D341Med (cell line): ENCODE measurements at places on chromosomes 2 and 18.

- DNase-seq, result no peak
Measured at GRCh38 chr2:98458207-98458606, 13.5 kb downstream of the INPP4A start.

DNA sequence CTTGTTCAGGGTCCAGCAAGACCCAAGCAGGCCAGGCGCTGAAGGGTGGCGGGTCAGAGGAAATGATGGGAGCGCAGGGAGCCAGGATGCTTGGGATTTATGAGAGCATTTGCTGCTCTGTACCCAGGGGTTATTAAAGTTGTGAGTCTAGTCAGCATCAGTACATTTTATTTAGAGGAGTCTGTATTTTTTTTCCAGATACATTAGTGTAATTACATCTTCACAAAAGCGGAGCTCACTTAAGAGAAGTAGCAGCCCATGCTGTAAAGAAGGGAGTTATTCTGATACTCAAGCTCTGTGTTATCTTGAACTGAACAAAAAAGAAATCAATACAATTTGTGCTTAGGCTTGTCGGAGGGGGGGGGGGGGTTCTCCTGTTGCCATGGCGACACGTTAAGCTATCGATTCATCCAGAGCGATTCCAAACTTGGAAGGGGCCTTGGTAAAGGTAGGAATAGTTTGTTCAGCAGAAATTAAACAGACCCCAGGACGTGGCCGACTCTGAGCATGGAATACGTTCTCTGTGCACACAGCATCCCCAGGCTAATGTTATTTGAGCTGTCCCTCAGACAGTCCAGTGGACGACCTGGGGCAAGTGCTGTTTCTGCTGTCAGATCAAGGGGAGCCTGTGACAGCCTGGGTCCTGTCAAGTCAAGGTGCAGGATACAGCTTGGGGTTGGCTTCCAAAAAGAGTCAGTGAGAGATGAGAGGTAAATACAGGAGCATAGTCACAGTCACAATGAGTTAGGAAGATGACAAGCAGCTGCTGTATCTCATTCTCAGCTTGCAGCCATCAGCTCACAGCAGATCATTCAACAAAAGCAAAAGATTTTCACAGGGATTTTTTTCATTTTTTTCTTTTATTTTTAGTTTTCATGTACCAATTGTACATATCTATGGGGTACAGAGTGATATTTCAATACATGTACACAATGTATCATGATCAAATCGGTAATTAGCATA is 387.6 kb downstream of the DCDC2C start:
- DNase-seq, result no peak

GRCh38 chr2:66109419-66109818 is 325.5 kb upstream of the MEIS1 start:
- DNase-seq, result no peak

GRCh38 chr2:122136056-122136455 is 380.6 kb downstream of the TSN start:
- DNase-seq, result peak; percentile 45

DNA sequence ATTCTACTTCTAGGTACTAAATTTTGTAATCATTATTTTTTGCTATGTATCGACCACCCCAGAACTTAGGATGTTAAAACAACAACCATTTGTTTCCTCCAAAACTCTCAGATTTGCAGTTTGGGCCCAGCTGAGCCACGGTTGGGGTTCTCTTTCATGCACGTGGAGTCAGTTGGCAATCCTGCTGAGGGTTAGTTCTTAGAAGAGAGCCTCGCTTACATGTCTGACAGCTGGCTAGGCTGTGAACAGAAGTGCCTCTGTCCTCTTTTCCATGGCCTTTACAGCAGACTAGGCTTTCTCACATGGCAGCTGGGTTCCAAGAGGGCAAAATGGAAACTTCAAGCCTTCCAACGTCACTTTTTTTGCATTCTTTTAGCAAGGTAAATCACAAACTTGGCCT is 9.3 kb upstream of the RGPD4 start:
- no peak for DNase-seq

DNA sequence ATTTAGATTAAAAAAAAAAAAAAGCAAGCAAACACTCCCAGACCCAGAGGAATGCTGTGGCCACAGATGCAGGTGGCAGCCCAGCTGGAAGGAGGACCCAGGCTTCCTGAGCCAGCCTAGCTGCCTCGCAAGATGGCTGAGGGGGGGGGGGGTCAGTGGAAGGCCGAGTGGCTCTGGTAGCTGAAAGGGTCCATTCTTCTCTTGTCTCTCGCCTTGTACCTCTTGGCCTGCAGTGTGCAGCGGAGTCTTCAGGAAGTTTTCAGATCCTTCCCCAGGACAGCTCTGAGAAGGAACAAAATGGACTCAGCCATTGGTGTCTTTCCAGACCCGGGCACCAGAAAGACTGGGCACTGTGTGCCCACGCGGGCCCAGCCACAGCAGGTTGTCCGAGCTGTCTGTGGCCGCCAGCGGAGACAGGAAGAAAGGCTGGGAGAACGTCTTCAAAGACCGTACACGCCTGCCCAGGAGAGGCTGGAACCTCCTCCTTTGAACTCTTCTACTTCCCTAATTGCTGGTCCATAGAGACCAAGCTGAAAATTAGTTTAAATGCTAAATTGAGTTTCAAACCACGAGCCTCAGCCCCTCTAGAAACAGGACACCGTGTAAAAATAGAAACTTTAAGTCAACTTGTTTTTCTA is 21.3 kb downstream of the APCDD1 start:
- DNase-seq, result no peak

DNA sequence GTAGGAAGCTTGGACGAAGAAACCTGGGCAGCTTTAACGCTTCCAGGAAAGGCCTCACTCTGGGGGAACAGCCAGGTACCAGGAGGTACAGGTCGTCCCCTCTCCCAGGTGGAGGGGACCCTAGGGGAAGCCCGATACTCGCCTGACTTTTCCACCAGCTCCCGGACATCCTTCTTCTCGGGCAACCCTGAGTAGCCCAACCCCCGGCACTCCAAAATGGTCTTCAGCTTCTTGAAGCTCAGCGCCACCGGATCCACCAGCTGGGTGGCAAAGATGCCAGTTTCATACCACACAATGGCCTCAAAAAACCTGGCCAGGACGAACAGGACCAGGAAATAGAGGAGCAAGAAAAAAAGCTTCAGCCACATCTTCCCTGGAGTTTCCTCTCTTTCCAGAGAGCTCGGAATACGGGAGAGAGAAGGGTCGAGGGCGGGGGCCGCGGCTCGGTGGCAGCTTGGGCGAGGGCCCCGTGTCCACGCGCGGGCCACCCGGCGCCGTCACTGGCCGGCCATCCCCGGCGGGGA is 1.1 kb downstream of the RNF103 start:
- DNase-seq, result peak; percentile 34

DNA sequence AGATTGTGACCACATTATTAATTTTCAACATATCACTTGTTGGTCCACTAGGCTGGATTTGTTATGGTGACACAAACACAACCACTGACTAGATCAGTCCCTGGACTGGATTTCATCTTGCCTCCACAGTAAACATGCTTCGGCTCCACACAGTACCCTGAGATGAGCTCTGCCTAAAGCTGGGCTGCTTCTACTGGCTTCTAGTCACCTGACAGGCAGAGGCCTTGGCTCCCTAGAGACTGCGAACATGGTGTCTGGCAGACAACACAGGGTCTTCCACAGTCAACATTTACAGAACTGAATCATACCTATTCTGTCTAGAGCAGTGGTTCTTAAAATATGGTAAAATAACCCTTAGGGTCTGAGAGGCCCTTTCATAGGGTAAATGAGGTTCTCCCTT is 69.2 kb downstream of the RIT2 start:
- no peak for DNase-seq

GRCh38 chr18:9951022-9951859 is 37.4 kb downstream of the VAPA start:
- peak; percentile 71 for DNase-seq

GRCh38 chr2:112170495-112170894 is 32.3 kb downstream of the FBLN7 start:
- DNase-seq, result no peak

DNA sequence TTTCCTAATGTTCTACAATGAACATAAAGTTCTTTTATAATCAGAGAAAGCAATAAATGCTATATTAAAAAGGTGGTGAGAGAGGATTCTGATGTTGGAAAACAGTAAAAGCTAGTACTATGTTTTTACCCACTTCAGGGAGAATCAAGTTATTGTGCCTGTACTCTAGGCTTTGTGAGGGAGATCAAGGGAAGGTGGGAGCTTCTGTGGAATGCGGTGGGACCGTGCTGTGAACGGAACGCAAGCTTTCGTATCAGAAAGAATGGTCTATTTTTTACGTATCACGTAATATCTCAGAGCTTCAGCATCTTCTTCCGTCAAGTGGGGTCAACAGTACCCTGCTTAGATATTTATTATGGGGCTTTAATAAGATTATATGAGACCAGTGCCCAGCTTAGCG is 193.2 kb downstream of the CLIP4 start:
- no peak for DNase-seq

DNA sequence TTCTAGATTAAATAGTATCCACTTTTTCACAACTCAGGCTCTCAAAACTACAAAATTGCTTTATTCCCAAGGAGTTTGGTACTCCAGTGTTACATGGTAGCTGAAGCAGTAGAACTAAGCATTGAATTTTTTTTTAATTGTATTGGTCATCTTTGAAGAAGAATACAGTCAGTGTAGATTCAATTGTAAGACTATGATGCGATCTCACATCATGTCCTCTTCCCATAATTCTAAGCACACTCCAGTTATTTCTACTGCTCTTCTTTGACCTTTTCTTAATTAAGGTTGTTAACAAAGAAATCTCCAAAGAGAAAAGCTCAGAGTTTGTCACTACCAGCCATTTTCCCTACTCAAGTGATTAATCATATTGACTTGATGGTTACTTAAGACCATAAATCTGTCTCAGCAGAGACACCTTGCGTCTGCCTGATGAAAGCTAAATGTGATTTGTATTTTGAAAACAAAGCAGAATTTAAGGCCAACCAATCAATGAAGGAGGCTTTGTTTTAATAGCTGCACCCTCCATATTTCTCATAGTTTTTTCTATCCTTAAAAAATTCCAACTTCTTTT is 130.2 kb downstream of the DTNA start:
- no peak for DNase-seq

- no peak for DNase-seq
Measured at GRCh38 chr2:181304011-181304844, 153.0 kb upstream of the ITGA4 start.

DNA sequence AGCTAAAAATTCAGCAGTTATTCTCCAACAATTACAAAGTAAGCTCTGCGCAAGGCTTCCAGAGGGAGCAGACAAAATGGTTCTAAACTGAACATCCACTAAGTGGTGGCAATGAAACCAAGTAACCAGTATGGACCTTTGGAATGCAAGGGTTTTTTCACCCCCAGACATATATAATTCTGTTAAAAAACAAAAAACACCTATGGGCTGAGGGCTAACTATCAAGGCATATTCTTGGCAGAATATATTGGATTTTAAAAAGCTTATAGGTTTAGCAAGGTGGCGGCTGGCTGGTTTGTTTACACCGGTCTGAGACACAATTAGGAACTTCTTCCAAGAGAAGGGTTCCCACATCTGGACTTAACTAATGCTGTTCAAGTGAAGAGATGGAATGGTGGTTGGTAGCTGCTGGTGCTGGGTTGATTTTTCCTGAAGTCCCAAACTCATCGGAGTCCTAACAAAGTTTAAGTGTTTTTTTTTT is 2.8 kb downstream of the ZFP36L2 start:
- no peak for DNase-seq

DNA sequence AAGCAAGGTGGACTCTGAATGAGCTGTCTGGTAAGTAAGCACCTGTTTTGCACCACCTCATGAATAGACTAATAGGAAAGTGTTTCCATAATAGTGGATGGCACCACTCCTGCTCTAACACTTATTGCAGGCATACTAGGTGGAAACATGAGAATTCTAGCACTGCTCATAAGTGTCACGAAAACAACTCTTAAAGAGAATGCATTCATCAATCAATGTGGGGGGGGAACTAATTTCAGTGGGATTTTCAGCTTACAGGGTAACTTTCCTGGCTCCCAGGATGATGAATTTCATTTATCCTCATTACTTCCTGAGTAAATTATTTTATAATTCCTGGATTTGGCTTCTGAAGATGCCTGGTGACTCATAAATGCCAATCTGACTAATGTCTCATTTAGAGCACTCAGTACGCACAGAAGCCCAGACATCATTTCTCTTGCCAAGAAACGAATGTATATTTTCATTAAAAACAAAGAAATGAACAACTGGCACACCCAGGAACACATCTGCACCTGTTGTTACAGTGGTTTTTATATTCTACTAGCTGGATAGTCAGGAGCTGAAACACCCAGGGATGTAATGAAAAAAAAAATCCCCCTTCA is 129.6 kb downstream of the PID1 start:
- no peak for DNase-seq

DNA sequence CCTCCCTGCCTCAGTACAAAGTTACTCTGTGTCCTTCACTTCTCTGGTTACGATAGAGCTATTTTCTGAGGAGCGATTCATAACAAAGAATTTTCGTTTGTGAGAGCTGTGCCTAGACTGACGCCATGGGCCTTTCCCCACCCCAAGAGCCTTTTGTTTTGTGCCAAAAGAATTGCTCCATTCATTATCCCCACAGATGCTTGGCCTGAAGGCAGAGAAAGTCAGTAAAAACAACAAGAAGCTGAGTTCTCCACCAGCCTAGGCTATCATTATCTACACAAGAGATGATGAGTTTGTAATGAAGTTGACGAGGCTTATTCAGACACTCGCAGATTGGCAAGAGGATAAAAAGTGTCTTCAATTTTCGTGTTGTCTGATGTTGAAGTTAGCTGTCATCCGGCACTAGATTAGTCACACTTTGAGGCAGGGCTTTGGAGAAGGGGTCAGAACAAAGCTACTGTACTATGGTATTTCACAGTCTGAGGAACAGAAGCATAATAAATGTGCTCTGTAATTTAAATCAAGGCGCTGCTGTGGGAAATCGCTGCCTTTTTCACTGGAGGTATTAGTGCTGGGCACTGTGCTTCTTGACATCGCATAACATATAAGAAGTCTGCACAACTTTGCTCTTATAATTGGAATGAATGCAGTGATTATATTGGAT is 278.4 kb upstream of the FIGN start:
- DNase-seq, result no peak

DNA sequence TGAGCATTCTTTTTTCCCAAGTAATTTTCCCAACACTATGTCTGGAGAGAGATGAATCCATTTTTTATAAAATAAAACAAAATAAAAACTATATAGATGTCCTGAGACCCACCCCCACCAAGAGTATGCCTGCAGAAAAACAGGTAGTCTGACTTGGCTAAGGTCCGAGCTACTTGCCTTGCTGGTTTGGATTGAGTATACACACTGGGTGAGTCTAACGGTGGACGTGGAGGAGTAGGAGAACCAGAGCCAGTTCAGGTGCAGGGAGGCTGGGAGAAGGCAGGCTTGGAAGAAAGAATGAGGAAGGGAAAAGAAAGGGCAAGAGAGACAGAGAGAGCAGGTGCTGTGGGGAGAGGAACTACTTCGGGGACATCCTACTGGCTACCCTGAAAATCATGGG is 21.3 kb upstream of the AFTPH start:
- DNase-seq, result no peak

DNA sequence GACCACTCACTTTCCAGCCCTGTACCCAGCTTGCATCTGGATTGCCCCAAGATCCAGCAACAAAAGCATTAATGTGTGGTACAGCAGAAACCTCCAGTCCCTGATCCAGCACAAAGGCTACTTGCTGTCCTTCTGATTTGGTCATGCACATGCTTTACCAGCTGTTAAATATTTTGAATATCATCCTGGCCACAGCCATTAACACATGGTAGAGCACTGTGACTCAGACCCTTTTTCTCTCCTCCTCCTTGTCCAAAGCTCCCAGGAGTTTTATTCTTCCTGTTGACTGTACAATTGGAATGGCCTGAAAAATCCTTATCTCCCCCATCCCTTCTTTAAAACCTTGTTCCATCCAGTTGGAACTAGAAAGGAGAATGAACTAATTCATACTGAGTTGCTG is 419.7 kb upstream of the TNP1 start:
- no peak for DNase-seq
